Kidney capillary endothelial cell (primary cell): ENCODE measurements at places on chromosomes 3 and 15.
A peak's percentile ranks its signal among the peaks of the same experiment; 100 is the strongest.

DNA sequence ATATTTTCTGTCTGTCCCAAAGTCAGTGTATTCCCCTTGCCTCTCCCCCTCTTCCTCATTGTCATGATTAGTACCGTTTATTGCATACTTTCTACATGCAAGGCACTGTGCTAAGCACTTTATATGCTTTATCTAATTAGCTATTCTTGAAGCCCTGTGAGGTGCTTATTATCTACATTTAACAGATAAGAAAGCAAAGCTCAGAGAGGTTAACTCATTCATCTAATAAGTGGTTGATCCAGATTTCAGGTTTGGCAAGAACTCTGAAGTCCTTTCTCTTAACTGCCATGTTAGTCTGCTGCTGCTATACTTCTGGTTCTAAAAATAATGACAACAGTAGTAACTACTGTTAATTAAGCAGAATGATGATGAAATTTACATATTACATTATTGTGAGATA lies 13.5 kb downstream of the IQGAP1 start:
- DNase-seq: no peak

DNA sequence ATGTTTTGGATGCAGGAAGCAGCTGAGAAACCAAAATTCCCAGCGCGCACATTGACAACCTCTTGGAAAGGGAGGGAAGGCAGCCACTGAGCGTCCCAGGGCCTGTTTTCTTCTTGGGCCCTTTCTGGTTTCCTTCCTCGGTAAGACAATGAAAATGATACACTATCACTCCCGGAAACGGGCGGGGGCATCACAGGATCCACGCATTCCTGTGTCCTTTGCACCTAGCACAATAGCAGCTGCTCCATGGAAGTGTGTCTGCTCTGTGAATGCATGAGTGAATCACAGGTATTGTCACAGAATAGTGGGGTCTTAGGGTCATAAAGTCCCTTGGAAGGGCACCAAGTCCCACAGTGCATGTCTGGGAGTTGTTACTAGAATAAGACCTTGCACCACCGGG lies 6.3 kb upstream of the ITPKA start:
- no peak for DNase-seq

DNA sequence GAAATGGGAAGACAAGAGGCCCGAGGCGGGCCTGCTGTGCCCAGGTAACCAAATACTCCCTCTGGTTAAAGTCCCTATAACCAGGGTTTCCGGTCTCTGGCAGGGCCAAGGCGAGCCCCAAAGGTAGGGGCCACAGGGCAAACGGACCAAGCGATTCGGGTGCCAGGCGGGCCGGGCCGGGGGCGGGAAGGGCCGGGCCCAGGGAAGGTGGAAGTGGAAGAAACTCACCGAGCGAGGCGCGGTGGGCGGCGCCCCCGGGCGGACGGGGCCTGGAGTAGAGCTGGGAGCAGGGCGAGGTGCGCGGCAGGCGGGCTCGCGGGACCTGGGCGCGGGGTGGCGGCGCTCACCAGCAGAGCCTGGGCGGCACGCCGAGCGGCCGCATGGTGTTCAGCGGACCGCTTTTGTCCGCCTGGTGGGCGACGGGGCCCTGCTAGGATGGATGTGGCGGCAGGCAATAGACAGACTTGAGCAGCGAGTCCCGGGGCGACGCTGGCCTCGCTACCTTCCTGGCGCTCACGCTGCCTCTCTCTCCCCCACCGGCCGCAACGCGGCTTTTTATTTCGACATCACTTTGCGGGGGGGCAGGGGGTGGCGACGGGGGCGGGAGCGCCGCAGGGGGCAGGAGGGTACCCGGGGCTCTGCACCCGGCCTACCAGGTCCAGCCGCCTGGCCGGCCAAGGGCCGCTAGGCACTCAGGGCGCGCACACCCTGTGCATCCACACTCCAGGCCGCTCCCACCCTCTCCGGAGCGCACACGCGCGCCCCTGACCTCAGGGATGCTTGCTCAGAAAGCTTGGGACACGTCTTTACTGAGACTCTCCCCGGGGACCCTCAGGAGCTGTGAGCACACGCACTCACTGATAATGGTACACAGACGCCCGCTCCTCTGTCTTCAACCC lies at the start of gene GATA2:
GATA2 (minus strand) TSS at position 531 of the 899 bp plus-strand sequence. CDS start 6,170 bp downstream, outside the sequence.
- no peak for DNase-seq

- DNase-seq: no peak
These were observed 4.3 kb downstream of the GNB5 start for GRCh38 chr15:52186651-52187486.

DNA sequence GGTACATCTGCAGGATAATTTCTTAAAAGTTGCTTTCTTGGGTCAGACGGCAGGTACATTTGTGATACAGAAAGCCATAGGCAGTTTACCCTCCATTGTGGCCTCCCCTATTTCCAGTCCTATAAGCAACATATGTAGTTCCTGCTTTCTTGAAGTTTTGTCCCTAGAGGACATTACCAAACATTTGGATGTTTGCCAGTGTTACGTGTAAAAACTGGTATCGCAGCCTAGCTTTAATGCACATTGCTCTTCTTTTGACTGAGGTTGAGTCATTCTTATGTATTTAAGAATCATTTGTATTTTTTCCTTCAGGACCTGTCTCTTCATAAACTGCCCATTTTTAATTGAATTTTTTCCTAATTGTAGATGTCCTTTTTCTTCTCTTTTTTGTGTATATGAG lies 114.3 kb downstream of the DIPK2A start:
- DNase-seq: peak; percentile 62

- no peak for DNase-seq
These were observed 34.5 kb downstream of the OSBPL10 start for GRCh38 chr3:31946484-31947081.

DNA sequence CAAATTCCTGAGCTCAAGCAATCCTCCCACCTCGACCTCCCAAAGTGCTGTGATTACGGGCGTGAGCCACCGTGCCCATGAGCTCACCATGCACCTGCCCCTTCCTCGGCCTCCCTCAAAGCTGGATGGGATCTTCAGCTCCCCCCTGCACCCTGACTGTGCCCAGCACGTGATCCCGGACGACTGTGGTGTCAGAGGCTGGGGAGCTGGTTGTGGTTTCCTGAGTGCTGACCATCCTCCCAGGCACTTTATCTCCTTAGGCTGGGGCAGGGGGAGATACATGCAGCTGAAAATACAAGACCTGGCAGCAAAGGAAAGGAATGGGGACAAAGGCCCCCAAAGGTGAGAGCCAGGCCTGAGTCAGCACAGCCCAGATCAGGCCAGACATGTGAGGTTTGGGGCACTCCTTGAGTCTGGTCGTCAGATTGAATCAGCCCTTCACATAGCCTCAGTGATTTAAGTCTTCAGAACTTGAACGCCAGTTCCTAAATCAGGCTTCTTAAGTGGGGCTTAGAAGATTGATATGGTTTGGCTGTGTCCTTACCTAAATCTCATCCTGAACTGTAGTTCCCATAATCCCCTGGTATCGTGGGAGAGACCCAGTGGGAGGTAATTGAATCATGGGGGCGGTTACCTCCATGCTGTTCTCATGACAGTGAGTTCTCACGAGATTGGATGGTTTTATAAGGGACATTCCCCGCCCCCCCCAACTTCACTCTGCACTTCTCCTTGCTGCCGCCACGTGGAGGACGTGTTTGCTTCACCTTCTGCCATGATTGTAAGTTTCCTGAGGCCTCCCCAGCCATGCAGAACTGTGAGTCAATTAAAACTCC lies 35.8 kb downstream of the PRKCD start:
- peak; percentile 23 for DNase-seq

DNA sequence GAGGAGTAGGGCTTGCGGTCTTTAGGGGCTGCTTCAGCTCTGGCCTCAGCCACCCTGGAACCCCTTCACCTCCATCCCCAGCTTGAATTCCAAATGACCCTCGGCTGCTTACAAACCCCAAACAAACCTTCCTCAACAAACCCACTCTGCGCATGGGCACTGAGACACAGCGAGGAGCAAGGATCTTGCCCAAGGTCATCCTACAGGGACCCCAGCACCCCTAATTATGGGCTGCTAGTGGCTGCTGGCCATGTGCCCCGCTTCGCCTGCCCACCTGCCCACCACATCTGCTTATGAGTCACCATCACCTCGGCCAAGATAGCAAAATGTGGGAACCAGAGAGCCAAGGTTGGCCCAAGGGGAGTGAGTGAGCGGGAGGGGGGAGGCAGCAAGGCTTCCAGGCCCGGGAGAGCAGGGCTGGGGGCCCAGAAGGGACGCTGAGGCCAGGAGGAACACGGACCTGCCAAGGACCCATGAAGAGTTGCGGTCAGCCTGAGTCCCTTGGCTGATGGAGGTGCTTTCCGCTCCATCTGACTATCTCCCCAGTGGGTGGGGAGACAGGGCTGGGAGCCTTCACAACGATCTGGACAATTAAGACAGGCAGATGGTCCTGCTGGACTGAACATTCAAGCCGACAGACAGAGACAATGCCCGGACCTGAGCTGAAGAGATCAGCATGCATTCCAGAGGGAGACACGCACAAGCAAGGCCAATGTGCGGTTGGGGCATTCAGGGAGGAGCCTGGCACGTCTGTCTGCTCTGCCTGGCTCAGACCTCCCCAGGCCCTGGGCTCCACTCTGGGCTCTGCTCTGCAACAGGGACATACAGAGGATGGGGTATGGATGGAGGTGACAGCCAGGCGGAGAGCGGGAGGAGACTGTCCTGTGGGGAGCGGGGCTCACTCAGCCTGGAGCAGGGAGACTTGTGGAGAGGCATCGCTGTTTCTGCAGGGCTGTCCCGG lies 10.8 kb upstream of the GRIP2 start:
- no peak for DNase-seq

DNA sequence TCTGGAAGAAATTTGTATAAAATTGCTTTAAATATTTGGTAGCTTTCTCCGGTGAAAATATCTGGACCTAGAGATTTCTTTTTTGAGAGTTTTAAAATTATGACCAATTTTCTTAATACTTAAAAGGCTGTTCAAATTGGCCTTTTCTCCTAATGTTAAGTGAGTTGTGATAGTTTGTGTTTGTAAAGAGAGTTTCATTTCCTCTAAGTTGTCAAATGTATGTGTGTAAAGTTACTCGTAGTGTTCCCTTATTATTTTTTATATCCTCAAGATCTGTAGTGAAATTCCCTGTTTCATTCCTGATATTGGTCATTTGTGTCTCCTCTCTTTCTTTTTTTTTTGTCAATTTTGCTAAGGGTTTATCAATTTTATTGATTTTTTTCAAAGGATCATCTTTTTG lies 92.6 kb upstream of the CTNNB1 start:
- DNase-seq: no peak

GRCh38 chr3:56962206-56962605 lies 98.3 kb upstream of the SPATA12 start:
- no peak for DNase-seq

DNA sequence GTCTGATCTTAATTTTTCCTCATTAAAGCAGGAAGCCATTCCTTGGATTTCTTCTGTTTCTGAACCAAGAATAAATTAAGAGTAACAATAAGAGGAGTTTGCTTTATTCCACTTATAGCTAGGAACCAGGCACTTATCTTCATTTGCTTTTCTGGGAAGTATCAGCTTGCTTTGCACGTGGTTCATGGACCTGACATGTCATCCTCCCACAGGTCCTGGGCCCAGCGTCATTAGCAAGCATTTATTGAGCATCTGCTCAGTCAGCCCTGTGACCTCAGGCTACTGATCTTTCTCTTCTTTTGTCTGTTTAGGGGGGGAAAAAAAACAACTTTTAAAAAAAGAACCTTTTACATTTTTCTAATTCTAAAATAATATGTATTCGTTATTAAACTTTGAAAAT lies 34.7 kb upstream of the CRTC3 start:
- DNase-seq: no peak

DNA sequence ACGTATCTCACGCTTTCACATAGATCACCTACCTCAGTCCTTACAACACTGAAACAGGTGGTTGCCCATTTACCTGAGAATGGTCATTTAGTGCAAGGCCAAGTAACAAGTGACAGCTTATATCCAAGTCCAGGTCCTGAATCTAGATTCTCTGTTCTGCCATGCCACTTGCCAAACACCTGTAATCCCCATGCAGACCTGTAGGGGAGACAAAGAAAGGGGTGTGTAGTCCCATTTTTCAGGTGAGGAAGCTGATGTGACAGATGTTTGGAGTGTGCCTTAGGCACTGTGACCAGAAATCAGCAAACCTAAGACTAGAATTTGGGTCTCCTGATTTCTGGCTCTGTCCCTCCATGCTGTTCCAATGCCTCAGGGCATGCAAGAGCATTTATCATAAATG lies 12.7 kb downstream of the ZNF35 start:
- DNase-seq: no peak

GRCh38 chr3:150396491-150396890 lies 11.6 kb upstream of the TSC22D2 start:
- DNase-seq: no peak

DNA sequence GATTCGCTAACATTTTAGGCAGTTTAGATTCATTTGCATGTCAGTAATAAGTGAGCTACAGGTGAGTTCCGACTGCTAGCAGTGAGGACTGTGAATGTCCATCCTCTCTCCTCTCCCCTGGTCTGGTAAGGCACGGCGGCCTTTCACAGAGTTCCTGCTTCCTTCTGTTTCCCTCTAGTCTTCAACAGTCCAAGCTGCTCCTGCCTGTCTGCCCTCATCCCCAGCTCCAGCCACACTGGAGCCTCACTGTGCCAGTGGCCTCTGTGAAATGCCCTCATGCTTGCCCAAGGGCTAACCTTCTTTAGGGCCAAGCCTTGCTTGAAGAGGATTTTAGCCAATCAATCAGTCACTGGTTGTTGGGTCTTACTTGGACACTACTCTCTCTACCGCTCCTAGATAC lies 145.8 kb upstream of the BHLHE40 start:
- no peak for DNase-seq
